Caudate nucleus (tissue), 63 donors: ENCODE measurements at places on chromosomes 11 and 22.

- DNase-seq: no peak
These were observed at the start of gene AMPD3 for GRCh38 chr11:10454878-10455631. TSS of gene AMPD3 (plus strand) at chr11:10455264. CDS start at chr11:10461520, 6,256 bp downstream.

- DNase-seq: no peak
These were observed 24.7 kb downstream of the PPME1 start for GRCh38 chr11:74195828-74196227.

GRCh38 chr22:41478891-41479521, 10.1 kb downstream of the ACO2 start:
- no peak for DNase-seq

DNA sequence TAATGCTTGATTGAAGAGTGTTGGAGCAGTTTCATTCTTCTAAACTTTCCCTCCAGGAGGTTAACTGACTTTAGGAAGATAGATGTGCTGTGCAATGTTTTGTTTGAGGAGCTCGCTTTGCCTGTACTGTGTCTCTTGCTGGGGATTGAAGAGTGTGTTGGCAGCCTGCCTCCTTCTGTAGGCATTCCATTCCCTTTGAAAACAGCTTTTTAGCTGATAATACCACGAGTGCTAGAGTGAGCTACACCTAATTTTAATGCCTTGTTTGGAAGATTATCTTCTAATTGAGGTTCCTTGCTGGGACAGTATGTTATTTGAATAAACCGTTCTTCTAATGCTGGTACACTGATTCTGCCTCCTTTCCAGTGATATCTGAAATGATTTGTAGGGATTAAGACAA, 7.2 kb downstream of the DDX10 start:
- no peak for DNase-seq

- no peak for DNase-seq
These were observed 35.2 kb downstream of the SGSM1 start for GRCh38 chr22:24841261-24841660.

DNA sequence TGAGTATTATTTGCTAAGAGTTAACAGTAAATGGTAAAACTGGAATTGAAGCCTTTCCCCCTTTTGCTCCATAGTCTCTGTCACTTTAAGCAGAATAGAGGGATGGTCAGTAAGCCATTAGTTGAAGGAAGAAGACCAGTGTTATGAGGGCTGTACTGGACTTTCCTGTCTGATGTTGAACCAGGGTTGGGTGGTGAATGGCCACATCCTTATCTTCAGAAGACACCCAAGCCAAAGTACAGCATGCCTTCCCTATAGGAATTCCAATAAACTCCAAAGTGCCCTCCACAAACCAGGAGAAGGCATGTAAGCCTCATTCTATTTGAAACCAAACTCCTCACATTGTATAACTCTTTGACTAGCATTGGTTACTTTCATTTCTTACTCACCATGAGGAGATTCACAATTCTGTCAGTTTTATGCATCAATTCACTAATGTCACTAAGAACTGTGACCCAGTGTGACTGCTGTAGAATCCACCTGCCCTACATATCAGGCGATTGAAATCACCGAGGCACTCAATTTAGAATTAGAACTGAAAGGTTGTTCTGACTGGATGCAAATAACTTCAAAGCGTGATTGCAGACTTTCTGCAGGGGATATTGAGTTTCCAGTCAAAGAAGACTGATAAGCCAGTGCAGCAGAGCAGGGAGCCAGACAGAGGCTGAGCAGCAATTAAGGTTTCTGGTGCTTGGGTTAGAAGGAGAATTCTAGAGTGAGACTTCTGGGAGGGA, 107.1 kb upstream of the DDI1 start:
- DNase-seq: no peak

- no peak for DNase-seq
These were observed 37.1 kb upstream of the HSPA8 start for GRCh38 chr11:123098990-123099389.

DNA sequence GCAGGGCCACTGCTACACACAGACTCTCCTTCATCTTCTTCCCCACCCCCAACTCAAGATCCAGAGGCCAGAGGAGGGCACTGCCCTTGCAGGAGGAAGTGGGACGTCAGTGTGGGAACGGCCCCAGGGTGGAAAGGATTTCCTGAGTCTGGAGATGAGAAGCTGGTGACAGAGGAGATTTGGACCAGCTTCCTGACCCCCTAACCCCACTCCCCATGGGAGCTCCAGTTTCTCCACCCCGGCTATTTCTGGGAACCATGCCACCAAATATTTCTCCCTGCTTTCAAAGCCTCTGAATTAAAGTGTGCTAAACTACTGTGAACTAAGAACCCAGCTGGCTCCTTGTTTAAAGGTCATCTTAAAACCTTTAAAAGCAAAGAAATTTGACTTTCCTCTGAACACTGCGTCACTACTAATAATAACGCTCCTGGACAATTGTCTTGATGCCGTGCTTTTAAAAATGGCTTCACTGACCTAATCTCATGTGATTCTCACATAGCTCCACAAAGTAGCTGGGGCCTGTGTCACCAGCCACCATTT, 46.6 kb downstream of the CWC15 start:
- DNase-seq: peak; percentile 19

DNA sequence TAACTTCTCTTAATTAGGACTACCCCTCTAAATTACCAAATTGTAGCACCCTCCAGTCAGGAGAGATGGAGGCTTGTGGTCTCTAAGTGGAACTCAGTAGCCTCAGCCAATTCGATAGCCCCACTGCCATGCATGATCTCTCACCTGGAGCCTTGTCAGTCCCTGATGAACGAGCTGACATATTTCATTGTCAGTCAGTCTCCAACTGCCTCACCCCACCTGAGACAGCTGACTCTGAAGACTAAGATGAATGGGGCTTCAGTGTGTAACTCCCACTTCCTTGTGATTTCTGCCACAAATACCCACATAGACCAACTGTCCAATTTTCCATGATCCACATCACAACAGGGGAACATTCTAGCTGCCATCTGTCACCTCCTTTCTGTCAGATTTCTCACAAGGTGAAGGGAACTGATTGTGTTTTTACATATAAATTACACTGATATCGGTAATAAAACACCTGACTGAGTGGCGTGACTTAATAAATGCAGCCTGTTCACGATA, 206.5 kb downstream of the FAM181B start:
- DNase-seq: no peak

GRCh38 chr11:2801711-2802388, 83.7 kb downstream of the CDKN1C start:
- no peak for DNase-seq

DNA sequence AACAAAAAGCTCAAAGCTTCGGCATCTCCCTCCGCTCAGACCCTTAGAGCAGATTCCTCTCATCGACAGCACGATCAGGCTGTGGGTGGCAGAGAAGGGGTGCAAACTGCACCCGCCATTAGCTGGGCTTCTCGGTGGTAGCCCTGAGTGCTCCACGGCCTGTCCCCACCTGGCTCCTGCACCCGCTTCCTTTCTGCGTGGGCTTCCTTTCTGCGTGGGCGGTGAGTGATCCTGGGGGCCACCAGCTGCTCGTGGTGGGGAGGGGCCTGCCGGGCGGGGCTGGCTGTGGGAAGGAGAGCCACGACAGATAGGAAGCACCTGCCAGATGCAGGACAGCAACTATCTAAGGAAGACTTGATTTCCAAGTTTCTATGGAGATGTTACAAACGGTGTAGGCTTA, 55.0 kb downstream of the BRD1 start:
- no peak for DNase-seq

GRCh38 chr22:35334004-35334403, 34.3 kb downstream of the TOM1 start:
- no peak for DNase-seq

GRCh38 chr11:61061081-61061826, 41.0 kb upstream of the CD5 start:
- DNase-seq: no peak

- DNase-seq: no peak
These were observed 9.5 kb downstream of the LTO1 start for GRCh38 chr11:69665669-69666068.

- DNase-seq: no peak
These were observed 553.5 kb downstream of the TBC1D22A start for GRCh38 chr22:47315862-47316419.

DNA sequence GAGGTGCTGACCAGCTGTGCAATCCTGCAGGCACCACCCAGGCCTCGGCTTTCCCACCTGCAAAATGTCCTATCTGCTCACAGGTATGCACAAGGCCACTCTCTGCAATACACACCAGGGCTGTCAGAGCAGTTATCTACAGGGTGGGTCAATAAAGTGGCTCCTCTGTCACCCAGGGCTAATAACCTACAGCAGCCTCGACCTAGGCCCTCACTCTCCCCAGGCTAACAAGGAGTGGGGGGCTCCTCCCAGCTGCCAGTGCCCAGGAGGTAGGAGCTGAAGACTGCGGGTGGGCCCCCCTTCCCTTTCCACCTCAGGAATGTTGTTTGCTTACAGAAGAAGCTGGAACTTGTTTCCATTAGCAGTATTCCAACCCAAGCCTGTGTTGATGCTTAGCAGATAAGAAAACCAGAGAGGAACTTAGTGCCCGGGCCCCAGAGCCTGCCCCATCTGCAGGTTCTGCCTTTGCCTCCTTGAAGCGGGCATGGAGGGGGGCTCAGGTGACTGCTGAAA, 26.8 kb downstream of the MYH9 start:
- no peak for DNase-seq

- no peak for DNase-seq
These were observed 19.2 kb downstream of the EMID1 start for GRCh38 chr22:29224859-29225410.

GRCh38 chr11:10314199-10315072, 9.6 kb downstream of the ADM start:
- DNase-seq: no peak

GRCh38 chr11:36363361-36364268, 67.5 kb downstream of the PRR5L start:
- DNase-seq: no peak

DNA sequence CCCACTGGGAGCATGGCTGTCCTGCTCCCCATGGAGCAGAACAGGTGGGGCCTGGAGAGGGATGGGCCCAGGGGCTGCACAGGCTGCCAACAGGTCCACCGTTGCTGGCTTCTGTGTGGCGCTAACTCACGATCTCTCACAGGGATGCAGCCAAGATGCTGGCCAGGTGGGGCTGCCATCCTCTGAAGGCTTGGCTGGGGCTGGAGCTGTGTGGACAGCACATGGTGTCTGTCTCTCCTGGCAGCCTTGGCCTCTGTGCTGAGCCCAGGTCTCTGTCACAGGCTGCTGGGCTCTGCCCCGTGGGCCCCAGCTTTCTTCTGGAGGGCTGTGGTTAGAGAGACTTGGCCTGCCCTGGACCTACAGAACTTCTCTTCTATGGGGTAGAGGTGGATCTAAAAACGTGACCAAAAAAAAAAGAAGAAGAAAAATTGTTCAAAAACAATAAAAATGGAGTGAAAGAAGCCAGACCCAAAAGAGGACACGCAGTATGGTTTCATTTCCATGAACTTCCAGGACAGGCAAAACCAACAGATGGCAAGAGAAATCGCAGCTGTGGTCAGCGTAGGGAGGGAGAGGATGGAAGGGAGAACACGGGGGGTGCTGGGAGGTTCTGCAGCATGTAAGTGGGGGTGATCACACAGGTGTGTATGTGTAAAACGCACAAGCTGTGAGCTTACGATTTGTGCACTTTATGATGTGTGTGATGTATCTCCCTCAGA, 12.2 kb downstream of the PARVG start:
- DNase-seq: no peak

DNA sequence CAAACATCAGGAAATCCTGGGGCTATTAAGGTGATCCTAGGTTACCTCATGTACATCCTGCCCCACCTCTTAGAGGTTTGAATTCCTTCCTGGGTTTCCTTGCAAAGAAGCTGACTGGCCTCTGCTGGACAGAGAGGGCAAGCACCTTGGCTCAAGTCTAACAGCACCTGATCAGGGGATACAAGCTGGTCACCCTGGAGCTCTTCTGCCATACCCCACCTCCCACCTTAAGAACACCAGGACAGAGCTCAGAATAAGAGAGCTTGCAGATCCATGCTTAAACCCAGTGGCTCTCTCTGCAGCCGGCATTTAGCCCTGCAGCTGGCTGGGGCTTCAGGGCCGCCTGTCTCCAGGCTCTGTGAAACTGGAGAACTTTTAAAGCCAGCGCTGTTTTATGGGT, 386.6 kb upstream of the NARS2 start:
- no peak for DNase-seq

- DNase-seq: no peak
These were observed 50.9 kb upstream of the EP300 start for GRCh38 chr22:41041532-41041931.

GRCh38 chr11:44862558-44863101, 88.1 kb downstream of the TP53I11 start:
- no peak for DNase-seq

- no peak for DNase-seq
These were observed 69.3 kb downstream of the LRRC32 start for GRCh38 chr11:76601272-76601671.

DNA sequence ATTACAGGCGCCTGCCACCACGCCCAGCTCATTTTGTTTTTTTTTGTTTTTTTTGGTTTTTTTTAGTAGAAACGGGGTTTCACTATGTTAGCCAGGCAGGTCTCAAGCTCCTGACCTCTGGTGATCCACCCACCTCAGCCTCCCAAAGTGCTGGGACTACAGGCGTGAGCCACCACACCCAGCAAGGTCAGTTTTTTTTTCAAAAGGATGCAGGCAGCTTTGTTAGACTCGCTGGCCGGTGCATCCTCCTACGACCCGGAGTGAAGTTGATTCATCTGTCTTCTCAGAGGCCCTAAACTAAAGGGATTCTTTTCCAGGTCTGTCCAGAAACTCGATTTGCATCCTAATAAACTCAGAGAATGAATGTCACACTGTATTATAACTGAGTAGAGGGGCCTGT, 182.3 kb downstream of the DBX1 start:
- DNase-seq: no peak

GRCh38 chr11:83257761-83258168, 28.4 kb downstream of the CCDC90B start:
- no peak for DNase-seq

DNA sequence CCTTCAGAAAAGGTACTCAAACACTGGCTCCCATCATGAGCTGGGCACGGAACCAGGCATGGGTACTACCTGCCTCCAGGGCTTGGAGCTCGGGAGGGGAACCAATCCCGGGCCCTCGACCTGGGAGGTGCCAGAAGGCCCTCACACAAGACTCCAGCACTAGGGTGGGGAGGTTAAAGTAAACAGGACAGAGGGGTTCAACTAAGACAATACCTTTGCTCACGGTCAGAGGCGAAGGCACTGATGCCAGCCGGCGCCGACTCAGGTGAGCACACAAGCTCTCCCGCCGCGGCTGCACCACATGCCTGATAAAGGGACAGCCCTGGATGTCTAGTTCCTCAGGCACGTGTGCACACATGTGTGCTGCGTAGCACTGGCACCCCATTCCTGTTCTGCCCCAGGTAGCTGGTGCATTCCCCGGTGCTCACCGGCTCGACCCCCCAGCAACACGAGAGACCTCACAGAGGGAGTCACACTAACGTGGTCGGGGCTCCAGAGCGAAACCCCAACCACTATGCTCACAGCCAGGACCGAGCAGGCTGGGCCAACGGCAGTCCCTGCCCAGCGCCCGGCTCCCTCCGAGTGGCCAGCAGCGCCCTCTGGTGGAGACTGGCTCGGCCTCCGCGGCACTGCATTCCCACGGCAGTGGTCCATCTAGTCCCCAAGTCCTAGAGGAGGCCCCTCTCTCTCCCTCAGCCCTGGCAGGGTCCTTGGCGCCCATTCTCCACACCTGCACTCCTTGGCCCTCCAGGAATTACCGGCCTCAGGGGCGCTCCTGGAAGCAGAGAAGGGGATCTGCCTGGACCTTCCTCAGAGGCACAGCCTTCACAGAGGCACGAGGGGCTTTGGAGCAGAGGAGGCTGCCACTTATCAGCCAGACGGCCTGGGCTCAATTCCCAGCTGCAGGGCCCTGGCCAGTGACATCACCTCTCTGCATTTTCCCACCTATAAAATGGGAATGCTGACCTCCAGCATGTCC, 28.8 kb upstream of the MOB2 start:
- peak; percentile 68 for DNase-seq

GRCh38 chr11:115716601-115717529, 212.7 kb upstream of the CADM1 start:
- no peak for DNase-seq
